ENCODE measurements at places on chromosomes 12 and 14. TPM values are rescaled to one million over a fixed set of nuclear protein-coding genes. Genes with fewer than 3 reads are reported as not detected.

PPP1R1A gene
- 17.2 TPM for total RNA-seq

MGST1 gene
- 410 TPM for total RNA-seq

NFE2 gene
- 0.58 TPM for total RNA-seq

GIT2 gene
- 43.6 TPM for total RNA-seq

GNB3 gene
- total RNA-seq, result 3.3 TPM
